ENCODE measurements at places on chromosomes 1 and 21.

DNA sequence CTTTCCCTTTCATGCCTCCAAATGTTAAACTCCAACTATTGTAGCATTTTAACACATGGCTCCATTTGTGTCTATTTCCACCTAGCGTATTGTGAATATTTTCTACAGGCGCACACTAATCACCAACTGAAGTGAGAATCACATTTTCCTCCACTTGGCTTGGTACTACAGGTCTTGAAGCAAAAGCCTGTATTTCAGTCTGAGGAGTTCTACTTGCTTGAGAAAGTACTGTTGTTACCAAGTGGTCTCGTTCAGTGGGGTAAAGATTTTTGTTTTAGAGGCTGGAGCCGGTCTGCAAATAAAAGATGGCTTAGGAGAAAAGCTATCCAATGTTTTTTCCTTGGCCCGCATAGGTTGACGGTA lies 550 bp upstream of the PTBP2 start:
- DNase-seq = no peak

- DNase-seq = no peak
These were observed 23.9 kb upstream of the TMEM52 start for GRCh38 chr1:1942753-1943656.

DNA sequence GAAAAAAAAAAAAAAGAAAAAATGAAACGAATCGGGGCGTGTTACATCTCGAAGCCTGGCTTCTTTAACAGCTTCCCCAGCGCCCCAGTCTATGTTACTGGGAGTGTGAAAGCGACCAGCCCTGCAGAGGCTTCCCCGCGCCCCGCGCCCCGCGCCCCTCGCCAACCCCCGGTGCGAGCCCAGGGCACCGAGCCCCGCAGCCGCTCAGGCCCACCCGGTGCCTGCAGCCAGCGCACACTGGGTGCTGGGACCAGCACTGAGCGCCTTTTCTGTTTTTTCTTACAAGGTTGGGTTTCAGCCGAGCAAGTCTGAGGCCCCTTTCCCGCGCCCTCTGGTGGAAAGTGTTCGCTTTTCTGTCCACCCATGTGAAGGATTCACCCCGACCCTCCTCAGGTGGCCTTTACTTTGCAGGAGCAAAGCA lies 42.1 kb upstream of the ZNF496 start:
- DNase-seq = no peak

GRCh38 chr21:16789636-16790035 lies 723.2 kb upstream of the CXADR start:
- DNase-seq = no peak

- DNase-seq = no peak
These were observed 49.6 kb downstream of the TARBP1 start for GRCh38 chr1:234429434-234429806.

GRCh38 chr1:165875171-165875570 lies 47.8 kb downstream of the UCK2 start:
- no peak for DNase-seq

DNA sequence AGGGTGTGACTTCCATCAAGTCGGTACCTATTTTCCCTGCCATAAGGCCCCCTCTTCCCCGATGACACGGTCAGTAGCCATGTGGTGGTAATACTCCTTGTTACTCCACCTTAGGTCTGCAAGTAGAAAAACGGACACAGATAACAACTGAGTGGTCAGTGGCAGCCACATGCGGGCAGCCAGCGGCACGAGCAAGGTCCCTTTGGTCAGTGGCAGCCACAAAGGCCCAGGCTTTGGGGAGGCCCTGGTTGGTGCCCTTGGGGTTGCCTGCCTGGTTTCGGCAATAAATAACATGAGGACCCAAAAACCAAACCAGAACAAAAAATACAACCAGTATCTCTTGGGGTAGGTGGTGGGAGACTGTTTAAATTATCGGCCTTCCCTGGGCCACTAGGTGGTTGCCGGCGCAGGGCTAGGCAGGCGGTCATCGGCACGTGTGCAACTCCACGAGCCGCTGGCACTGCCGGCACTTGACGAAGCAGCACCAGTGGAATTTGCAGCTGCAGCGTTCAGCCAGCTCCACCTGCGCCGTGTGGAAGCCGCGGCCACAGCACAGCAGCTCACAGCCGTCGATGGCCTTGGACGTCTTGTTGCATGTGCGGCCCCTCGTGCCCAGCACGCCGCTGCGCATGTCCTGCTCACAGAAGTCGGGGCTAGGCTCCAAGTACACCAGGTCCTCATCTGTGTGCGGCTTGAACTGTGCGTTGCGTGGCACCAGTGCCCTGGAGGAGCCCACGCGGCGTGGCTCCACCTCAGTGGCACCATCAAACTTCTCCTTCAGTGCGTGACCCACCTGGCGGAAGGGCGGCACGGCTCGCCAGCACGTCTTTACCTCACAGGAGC lies 23.1 kb downstream of the WNT4 start:
- DNase-seq = no peak

GRCh38 chr1:175043824-175044223 lies 20.6 kb upstream of the MRPS14 start:
- DNase-seq = no peak

DNA sequence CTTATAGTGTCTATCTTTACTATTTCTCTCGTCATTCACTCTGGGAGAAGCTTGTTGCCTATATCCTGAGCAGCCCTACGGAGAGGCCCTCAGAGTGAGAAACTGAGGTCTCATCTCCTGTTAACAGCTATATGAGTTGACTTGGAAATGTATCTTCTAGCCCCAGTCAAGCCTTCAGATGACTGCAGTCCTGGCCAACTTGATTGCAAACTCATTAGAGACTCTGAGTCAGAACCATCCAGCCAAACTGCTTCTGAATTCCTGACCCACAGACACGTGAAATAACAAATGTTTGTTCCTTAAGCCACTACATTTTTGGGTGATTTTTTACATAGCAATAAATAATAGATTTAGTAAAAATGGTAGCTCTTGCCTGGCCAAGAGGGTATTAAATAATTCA lies 3.9 kb upstream of the ZBED6 start:
- no peak for DNase-seq

- DNase-seq = no peak
These were observed 7.1 kb upstream of the CFAP141 start for GRCh38 chr1:154213274-154213673.

- no peak for DNase-seq
These were observed 69.0 kb upstream of the DIRAS3 start for GRCh38 chr1:68119445-68119844.

GRCh38 chr1:26459148-26459547 lies 13.1 kb upstream of the HMGN2 start:
- no peak for DNase-seq

GRCh38 chr1:99587008-99587407 lies 58.9 kb upstream of the PALMD start:
- DNase-seq = no peak

- no peak for DNase-seq
These were observed 1.6 kb upstream of the COLGALT2 start for GRCh38 chr1:184039126-184039525.

GRCh38 chr21:32974653-32975052 lies 51.1 kb upstream of the OLIG2 start:
- DNase-seq = no peak

GRCh38 chr1:98325646-98326440 lies 335.7 kb upstream of the SNX7 start:
- no peak for DNase-seq

GRCh38 chr1:1387098-1388077 lies 11.7 kb downstream of the CCNL2 start:
- DNase-seq = no peak

DNA sequence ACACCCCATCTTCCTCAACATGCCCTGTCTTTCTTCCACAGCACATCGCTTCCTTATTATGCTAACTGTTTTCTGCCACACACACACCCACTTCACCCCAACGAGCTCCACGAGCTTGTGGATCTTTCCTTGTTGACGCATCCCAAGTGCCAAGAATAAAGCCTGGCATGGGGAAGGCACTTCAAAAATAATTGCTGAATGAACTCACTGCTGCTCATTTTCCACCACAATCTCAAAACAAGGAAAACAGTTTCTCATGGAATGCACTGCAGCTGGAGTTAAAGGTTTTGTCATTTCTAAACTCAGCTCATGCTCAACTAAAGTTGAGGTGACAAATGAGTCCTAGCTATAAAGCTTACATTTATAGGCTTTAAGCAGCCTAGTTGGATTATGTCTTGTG lies 86.0 kb downstream of the TIAM1 start:
- no peak for DNase-seq

- DNase-seq = no peak
These were observed 10.0 kb upstream of the ARHGAP29 start for GRCh38 chr1:94247138-94248094.

- no peak for DNase-seq
These were observed 28.3 kb downstream of the CCN1 start for GRCh38 chr1:85608851-85609250.

DNA sequence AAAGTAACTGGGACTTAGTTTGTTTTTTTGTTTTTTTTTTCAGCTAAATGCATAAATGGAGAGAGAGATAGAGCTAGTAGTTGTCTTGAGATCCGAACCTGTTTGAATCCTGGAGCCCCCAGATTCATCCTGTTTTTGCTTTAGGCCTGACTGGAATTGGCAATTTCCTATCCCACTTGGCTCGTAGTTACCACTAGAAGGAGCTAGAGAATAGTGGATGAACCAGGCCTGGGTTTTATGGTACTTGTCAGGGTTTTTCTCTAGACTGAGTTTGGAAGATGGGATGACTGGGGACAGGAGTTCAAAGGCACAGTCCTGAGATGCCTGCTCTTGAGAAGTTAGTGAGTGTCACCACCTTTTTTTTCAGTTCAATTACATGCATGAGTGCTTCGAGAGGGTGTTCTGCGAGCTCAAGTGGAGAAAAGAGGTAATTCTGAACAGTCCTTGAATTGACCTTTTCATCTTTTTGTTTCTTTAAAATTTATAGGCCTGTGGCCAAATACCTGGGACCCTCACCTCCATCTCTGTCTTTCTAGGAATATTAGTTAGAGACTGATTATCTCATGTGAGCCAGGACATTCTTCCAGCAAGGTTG lies 23.4 kb downstream of the CELF3 start:
- DNase-seq = peak; percentile 77

DNA sequence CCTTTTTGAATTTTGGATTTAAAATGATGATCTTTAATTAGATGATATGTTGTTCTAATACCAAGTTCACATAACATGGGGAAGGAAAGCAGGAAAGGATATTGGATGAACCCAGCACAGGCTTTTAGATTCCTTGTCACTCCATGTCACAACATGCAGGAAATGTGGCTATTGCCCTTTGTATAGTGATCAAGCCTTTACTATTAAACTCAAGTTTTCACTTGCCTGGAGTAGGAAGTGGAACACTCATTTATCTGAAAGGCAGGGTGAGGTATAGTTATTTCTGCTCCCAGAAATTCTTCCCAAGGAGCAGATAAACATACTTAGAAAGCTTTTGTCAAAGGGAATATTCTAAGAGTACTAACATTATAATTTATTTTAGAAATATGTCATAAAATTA lies 37.2 kb upstream of the BCAS2 start:
- no peak for DNase-seq
